Fibroblast of lung (primary cell): ENCODE measurements at places on chromosomes 3 and 15.

DNA sequence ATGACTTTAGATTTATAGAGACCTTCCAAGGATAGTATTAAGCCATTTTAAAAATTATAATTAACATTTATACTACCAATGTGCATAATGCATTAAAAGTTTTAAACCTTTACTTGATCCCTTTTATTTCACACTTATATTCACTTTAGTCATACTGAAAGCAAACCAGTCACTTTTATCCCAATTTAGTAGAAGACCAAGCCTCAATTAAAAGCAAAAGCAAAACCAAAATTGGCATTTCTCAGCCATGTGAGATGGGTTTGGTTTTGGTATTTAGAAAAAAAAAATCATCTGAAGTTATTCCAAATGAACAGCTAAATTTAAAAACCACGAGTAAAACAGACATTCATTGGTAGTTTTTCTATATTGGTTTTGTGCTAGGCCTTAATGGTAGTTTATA lies 249.4 kb downstream of the LPP start:
- no peak for DNase-seq

GRCh38 chr3:132256989-132257388 lies 60.2 kb upstream of the ACP3 start:
- peak; percentile 65 for DNase-seq

DNA sequence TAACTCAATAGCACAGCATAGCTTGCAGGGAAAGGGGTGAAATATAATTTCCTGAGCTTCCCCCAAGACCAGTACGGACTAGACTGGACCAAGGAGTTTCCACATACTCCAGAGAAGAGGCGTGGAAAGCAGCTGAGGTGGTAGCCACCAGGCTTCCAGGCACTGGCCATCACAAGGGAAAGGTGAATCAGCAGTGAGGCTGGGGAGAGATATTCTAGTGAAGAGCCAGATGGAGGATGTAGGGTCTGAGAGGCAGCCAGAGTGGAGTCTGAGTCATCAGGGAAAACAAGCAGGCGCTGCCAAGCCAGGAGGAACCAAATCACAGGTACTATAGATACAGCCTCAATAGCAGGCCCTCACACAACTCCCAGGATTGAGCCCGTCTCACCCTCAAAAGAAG lies 9.6 kb upstream of the RASA2 start:
- DNase-seq: peak; percentile 93

DNA sequence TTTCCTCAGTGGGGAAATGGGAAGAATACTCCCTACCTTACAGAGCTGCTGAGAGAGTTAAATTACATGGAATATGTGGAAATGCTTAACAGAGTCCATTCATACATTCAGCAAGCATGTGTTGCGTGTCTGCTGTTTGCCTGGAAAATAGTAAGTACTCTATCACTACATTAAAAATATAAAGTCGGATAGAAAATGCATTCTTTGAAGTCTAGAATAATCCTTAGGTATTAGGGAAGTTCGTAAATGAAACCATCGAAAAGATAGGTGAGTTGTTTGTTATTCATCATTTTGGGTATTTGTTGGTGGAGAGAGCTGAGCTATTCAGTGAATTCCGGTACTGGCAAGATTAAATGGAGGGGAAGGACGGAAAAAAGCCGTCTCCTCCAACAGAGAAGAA lies 200.1 kb downstream of the OPA1 start:
- DNase-seq: no peak

GRCh38 chr15:72070817-72071447 lies 47.0 kb downstream of the MYO9A start:
- DNase-seq: no peak
